ENCODE measurements at places on chromosomes 16 and 17.

DNA sequence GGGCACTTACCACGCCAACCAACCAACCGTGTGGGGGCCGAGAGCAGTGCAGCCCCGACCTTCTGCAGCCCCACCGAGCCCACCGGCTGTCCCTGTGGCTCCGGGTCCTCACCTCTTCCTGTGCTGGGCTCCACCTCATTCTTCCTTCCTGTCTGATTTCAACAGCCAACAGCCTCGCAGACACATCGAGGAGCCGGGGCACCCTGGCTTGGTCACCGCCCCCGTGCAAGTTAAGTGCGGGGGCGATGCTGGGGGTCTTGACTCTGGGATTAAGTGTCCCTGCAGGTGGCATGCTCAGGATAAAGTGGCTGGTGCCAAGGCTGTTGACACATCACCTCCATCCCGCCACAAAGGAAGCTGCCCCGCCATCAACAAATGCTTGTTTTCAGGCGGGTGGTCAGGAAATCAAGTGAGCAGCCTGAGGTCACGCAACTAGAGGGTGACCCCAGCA lies at the start of gene NLRC3:
Gene NLRC3 (minus strand): TSS at position 102 of the 451 bp plus-strand sequence. CDS start 12,367 bp downstream, outside the sequence.
- no peak for DNase-seq

- no peak for DNase-seq
Observed at GRCh38 chr17:39894681-39895376, 23.6 kb downstream of the GSDMB start.

GRCh38 chr16:77376358-77376757 lies 58.5 kb downstream of the ADAMTS18 start:
- no peak for DNase-seq

GRCh38 chr16:70608521-70608920 lies 37.8 kb upstream of the IL34 start:
- DNase-seq: no peak

DNA sequence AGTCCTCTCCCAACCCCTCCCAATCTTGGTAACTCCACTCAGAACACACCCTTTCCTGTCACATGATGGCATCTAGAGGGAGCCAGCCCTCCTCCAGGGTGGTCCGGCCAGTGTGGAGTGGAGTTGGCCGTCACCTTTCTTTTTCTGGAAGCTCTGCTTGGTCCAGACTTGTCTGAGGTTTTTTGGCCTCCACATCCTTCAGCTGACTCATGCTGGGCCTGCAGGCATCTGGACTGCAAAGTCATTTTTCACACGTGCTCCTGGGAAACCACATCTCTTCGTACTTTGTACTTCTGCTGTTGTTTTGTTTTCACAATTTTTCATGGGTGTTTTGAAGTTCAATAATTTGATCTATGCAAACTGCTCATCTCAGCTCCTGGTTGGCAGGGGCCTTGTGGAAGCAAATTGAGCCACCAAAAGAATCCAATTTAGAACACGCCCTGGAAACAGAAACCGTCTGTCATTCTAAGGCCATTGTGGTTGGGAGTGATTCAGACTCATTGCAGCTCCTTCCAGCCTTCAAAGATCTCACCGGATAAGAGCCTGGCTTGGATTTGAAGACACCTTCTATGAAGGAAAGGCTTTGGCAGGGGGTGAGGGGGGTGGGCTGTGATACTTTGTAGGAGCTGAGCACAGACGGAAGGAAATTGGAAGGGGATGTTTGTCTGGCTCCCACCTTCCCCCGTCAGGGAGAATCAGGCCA lies 42.4 kb upstream of the NF1 start:
- no peak for DNase-seq

GRCh38 chr17:65589321-65589720 lies 27.9 kb upstream of the AXIN2 start:
- no peak for DNase-seq

GRCh38 chr16:57798953-57799599 lies 3.2 kb downstream of the KIFC3 start:
- no peak for DNase-seq

- no peak for DNase-seq
Observed at GRCh38 chr17:57466521-57466920, 210.2 kb downstream of the MSI2 start.

- no peak for DNase-seq
Observed at GRCh38 chr17:3643889-3644349, 7.4 kb downstream of the CTNS start.

DNA sequence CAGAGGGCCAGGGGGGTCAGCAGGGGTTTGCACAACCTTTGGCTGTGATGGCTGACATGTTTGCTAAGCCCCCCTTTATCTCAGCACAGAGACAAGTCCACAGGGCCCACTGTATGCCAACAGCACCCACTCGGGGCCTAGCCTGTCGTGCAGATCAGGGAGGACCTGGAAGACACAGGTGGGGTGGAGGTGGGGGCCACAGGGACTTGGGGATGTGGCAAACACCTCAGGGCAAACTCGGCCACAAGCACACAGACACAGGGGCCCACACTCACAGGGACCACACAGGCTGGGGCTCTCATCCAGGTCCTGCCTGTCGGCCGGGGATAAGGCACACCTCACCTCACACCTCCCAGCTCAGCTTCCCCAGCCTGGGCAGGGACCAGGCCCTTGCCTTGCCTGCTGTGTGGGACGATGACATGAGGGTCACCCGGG lies 87.9 kb downstream of the C16orf78 start:
- DNase-seq: no peak

- no peak for DNase-seq
Observed at GRCh38 chr16:89161763-89162713, 9.5 kb upstream of the CDH15 start.

DNA sequence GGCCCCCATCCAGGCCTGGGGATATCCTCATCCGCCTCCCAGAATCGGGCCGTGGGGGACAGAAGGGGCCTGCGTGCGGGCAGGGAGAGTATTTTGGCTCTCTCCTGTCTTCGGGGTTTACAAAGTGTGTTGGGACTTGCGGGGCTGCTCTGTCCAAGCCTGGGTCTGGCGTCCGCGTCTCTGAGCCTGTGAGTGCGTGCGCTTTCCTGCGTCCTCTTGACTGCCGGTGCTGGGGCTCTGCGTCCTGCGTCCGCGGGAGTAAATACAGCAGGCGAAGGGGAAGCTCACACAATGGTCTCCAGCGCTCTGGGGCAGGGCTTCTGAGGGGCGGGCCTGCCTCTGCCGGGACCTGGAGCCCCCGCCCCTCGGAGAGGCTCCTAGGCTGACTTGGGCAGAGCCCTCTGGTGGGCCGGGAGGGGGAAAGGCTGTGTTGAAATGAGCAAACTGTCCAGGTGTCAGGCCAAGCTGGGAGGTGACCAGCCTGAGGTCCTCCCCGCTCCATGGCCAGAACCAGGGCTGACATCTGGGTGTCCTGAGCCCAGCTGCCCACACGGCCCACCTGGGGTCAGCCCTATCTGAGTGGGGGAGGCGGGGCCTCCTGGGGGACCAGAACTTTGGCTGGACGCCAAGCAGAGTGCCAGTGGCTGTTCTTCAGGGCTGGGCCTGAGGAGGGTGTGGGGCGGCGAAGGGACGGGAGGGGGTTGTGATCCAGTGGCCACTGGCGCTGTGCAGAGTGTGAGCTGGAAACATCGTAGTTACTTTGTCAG lies 233.6 kb downstream of the SEC14L1 start:
- DNase-seq: peak; percentile 90

DNA sequence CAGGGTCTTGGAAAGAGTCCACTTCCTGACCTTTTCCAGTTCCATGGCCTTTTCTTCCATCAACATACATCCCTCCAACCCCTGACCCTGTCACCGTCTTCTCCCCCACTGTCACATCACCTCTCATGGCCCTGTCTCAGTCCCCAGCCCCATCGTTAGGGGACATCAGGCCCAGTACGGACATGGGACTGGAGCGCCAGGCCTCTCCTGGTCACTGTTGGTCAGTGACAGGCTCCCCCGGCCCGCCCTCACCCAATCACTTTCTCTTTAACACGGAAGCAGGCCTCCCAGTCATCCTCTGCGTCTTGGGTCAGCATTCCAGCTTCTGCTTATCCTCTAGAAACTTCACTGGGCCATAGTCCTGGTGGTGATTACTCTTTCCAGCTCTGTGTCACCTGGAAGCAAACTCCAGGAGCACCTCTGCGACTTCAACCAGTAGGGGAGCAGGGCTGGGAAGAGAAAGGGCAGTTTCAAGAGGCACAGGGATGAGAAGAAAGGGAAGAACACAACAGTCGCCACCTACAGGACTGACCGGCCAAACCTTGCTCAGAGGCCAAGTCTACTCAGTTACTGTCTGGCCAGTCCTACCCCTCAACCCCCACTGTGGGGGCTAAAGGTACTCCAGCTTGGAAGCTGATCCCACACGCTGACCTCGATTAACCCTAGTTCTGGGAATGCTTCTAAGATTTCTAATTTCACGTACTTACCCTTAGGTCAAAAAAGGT lies 15.9 kb upstream of the ICAM2 start:
- peak; percentile 27 for DNase-seq

GRCh38 chr16:57358527-57359095 lies at the start of gene CCL22:
CCL22 (plus strand) TSS chr16:57358783; CDS start chr16:57358817, 34 bp downstream.
- no peak for DNase-seq

DNA sequence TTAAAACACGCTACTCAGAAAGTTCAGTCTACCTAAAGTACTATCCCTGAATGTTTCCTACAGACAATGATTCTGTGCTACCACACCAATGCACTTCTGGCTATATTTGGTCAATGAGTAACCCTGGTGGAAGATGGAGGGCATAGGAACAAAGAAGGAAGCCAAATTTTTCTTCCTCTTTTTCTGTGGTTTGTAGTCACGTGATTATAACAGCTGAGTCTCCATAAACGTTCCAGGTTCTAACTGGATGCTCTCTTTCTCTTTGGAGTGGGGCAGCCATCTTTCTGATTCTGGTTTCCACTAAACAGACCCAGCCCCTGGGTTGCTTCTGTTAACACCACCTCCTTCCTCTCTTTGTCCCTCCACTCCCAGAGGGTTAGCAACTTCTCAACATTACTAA lies 274.9 kb downstream of the CDH11 start:
- no peak for DNase-seq

GRCh38 chr16:48156790-48157209 lies 1.0 kb upstream of the ABCC12 start:
- DNase-seq: peak; percentile 78

DNA sequence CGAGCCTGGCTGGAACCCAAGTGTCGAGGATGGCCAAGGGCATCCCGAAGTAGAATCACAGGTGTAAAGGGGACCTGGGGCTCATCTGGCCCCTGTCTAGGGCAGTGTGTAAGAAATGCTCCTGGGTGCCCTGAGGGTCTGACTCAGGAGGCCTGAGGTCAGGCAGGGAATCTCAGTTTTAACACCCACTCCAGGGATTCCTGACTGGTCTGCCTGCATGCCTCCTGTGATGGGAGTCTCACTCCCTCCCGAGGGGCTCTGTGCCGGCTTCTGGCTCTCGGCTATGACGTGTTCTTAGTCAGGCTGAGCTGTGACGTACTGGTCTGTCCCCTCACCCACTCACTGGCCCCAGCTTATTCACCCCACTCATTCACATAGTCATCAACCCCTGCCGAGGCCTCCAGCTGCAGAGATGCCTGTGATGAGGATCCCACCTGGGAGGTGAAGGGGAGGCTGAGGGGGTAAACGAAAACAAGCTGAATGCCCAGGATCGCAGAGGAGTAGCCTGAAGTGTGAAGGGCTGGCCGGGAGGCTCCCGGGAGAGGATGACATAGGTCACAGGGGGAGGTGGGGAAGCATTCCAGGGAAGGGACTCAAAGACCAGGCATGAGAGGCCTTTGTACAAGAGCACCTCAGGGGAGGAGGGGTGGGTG lies 23.8 kb downstream of the FAM83G start:
- no peak for DNase-seq

- no peak for DNase-seq
Observed at GRCh38 chr17:77497578-77497934, 356.8 kb downstream of the SEC14L1 start.

- no peak for DNase-seq
Observed at GRCh38 chr17:68489919-68490318, 22.3 kb upstream of the PRKAR1A start.

- no peak for DNase-seq
Observed at GRCh38 chr16:71853413-71853812, 7.6 kb downstream of the ATXN1L start.

DNA sequence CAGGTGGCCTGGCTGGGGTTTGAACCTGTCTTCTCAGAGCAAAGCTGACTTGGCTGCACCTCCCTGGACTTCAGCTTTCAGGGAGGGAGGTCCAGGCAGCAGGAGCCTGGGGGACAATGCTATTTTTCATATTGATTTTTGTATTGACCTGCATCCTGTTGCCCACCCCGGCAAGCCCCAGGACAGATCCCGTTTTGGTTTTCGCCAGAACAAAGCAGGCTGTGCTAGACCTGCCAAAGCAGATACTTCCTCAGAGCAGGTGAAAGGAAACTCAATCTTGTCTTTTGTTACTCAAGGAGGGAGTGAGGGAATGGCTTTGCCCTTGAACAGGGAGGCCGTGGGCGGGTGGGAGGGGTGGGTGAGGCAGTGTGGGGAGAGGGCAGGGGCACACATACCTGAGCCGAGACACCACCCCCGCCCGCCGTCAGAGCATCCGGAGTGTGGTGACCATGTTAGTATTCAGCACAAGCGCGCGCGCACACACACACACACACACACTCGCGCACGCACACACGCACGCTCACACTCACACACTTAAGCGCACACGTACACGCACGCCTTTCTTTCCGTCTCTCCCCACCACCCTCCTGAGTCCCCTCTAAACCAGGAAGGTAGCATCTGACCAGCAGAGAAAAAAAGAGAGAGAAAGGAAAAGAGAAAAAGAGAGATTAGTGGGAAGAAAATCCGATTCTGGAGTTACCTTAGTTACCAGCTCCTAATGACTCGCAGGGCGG lies 59.5 kb downstream of the RAI1 start:
- no peak for DNase-seq

- DNase-seq: peak; percentile 62
Observed at GRCh38 chr17:61149862-61150362, 249.7 kb upstream of the TBX2 start.

GRCh38 chr16:86609115-86609514 lies 30.8 kb downstream of the FOXL1 start:
- no peak for DNase-seq

GRCh38 chr17:10294180-10294579 lies 78.6 kb downstream of the MYH13 start:
- no peak for DNase-seq

- DNase-seq: peak; percentile 53
Observed at GRCh38 chr17:81665205-81666091, 957 bp downstream of the OXLD1 start.

GRCh38 chr16:52265446-52265861 lies 281.5 kb downstream of the TOX3 start:
- no peak for DNase-seq

DNA sequence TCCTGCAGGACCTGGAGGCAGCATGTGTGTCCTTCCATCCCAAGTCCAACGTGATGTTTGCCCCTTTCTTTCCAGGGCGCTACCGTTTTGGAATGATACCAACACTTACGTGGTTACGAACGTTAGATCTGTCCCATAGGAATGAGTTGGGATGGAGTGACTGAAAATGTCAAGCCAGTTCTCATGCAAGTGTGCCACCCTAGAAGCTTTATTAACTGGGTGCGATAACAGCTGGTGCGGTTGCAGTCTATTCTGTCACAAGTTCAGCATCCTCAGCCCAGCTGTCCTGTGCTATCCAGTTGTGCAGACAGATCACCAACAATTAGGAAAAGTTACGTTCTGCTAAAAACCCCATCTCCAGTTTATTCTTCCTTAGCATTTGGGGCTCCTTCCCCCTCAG lies 52.5 kb downstream of the BANP start:
- no peak for DNase-seq

GRCh38 chr16:6846452-6846851 lies 486.2 kb upstream of the RBFOX1 start:
- DNase-seq: no peak
